Caudate nucleus (tissue), 63 donors: ENCODE measurements at places on chromosomes 4 and X.

GRCh38 chr4:47368211-47368610 is 95.3 kb downstream of the COMMD8 start:
- DNase-seq, result no peak

DNA sequence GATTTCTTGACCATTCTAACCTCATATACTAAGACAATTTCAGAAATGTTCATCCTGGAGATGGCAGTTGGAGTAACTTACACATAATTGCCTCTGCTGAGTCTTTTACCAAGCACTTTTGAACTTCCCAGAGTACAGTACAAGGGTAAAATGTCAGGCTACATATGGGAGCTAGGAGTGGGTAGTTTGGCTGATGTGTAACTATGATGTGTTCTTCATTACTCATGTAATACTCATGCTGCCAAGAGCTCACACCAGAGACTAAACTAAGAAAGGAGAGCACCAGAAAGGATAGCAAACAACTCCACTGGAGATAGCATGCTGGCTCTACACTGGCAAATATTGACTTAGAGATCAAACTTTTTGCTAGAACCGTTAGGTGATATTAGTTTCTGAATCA is 194.0 kb downstream of the PDGFRA start:
- no peak for DNase-seq

DNA sequence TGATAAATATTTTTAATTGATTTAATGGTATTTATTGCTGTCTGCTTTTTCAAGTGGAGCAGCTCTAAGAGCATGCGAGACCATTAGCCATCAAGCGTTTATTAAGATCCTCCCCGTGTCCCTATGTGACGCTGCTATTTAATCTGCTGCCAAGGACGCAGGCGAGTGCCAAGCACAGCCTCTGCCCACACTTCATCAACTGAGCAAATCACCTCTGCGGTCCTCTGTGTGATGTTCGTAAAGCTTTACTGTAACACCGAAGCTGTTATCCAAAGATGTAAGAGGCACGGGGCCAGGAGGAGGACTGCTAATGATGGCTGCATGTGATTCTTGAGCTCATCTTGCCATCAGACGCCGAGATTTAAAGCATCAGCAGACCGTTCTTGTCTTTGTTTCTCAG is 79.5 kb downstream of the STOX2 start:
- no peak for DNase-seq

DNA sequence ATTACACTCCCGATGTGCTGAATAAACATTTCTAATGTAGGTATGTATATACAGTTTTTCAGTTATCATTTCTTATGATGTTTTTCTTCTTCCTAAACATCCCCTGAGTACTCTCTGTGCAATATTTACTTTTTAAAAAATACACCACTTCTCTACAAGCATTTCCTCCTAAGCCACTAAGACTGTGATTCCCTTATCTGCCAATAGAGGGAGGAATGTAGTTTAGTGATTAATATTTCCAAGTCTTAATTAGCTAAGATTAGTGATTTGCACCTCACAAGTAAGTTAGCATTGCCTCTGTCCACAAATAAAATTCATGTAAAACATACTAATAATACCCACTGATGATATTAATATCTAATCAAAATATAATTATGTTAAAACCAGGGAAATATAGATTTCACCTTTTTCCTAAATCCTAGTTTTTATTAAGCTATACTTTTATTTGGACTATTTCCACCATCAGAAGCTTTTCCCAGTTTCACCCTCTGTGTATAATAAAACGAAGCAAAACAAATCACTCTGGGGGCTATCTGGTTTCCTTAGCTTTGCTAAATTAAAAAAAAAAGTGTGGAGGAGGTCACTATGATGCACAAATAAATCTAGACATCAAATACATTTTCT is 909.1 kb downstream of the FAT4 start:
- no peak for DNase-seq

- DNase-seq, result no peak
These were observed 85.8 kb downstream of the CXXC4 start for GRCh38 chr4:104408878-104409277.

DNA sequence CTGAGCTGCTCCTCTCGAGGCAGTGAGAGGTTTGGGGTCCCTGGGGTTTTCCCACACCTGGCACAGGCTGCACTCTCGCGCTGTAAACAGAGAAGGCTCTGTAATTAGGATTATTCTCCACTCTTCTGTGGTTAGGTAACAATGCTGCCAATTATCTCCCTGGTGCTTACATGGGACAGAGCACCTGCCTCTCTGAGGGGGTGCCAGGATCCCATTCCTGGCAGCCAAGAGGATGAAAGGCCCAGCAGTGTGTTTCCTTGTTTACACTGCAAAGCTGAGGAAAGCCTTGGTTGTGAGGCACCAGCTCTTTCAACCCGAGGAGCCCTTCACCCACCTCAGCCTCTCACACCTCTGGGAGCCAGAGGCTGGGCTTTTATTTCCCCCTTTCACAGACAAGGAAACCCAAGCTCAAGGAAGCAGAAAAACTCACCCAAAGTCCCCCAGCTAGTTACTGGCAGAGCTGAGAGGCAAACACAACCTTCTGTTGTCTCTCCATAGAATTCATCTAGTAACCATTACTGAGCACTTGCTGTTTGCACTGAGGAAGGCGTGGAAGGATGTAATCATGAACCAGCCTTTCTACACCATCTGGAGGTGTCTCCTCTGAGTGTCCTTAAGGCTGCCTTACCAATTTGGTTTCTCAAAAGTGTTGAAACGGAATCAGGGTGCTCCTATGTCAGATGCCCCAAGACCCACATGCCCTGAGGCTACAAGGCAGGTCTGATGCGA is 39.7 kb upstream of the PROM1 start:
- no peak for DNase-seq

- no peak for DNase-seq
These were observed 1632.9 kb upstream of the TENM3 start for GRCh38 chr4:180610324-180610723.

GRCh38 chr4:47668256-47668655 is 169.6 kb downstream of the CORIN start:
- DNase-seq, result no peak

DNA sequence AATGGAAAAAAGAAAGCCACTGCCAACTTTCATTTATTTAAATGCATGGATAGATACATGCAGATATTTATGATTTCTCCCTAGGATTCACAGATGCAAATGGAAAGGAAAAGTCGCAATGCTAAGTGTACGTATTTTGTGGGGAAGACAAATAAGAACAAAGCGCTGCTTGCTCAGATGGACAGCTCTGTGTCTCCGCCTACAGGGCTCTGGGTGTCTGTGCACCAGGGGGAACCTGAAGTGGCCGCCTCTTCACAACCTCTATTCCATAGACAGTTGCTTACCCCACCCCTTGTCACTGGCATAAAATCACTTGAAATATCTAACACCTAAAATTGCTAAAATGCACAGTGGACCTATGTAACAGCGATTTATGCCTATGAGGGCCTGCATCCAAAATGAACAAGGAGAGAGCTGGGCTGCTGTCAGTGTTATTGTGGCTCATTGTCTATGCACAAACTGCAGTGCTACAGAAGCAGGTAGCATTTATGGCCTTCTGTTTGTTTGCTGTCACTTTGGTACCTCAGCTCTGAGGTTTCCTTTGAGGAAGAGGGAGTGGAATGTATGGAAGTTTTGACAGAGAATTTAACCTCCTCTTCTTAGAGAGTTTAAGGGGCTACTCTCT is 58.6 kb upstream of the PAGE1 start:
- DNase-seq, result no peak

- no peak for DNase-seq
These were observed 58.2 kb upstream of the RBM47 start for GRCh38 chr4:40687676-40688389.

- DNase-seq, result no peak
These were observed 887 bp upstream of the IL1RAPL2 start for GRCh38 chrX:104564921-104565703.

DNA sequence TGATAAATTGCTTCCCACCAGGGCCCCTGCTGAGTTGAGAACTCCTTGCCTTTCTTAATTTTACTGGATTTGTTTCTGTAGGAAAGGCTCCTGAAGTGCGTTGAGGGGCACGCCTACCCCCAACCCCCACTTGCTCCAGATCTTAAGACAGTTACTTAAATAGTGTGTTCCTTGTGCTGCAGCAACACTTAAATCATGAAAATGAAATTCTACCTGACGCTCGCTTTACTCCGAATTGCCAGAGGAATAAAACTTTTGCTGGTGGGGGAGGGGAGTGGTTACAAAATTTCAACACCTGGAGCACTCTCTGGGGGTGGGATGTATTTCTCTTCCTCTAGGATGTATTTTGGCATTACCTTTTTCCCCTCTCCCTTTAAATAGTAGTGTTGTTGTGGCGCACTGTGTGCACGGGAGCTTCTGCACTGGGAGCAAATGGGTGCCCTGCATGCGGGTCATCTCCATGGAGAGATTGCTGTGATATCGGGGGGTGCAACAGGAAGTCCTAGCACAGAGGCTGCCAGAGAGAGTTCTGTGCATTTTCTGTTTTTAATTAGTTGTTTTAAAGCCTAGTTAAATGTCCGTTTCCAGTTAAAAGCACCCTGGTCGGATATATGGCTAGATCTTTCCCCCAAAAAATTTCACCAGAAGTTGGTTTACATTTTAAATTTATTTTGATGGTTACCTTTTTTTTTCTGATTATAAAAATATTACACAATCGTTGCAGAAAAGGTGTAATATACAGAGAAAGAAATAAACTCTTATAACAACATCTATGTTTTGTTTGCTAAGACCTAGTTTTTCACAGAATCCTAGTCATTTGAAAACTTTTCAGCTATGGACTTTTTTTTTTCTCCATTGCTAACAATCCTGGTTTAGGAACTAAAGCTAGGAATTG is 207.7 kb downstream of the SOWAHB start:
- no peak for DNase-seq

- DNase-seq, result no peak
These were observed 154.6 kb upstream of the MAGEB2 start for GRCh38 chrX:30060718-30061117.

DNA sequence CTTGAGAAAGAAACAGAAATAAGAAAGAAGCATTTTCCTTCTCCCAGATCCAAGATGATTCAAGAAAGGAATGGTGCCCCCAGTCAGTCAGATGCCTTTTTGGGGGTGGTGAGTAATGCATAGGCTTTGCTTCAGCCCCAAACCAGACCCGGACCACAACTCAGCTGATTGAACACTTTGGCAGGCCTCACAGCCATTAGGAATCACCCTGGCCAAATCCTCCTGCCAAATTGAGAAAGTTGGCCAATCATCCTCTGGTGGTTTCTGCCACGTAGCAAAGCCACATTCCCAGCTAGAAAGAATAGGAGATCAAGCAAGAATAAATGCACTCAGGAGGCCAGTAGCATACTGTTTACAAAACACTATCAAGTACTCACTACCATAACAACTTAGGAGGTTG is 33.7 kb downstream of the FRMD7 start:
- DNase-seq, result no peak

DNA sequence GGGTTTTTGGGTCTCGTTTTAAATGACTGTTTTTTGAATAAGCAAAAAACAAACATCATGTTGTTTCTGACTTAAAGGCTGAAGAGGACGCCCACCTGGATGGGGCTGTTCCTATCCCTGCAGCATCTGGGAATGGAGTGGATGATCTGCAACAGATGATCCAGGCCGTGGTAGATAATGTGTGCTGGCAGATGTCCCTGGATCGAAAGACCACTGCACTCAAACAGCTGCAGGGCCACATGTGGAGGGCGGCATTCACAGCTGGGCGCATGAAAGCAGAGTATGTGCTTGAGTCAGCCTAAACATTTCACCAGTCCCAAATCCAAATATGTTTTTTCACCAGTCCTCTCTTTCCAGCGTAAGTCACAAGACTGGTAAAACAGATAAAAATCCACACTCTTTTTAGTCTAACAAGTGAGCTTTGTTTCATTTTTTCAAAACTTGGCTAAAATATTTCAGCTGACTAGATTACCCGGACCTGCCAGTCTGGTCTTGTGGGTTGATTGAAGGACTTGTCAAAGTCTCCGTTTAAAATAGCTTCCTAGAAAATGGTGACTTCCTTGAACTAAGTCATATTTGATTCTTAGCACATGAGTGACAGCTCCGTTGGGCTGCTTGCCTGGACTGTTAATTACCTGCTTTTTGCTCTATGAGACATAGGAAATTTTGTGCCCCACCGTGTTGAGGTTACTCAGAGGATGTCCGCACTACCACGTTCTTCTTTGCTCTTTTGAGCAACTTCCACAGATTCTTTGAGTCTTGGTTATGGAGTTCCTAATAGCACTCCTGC is 20.8 kb downstream of the ENOPH1 start:
- DNase-seq, result no peak

DNA sequence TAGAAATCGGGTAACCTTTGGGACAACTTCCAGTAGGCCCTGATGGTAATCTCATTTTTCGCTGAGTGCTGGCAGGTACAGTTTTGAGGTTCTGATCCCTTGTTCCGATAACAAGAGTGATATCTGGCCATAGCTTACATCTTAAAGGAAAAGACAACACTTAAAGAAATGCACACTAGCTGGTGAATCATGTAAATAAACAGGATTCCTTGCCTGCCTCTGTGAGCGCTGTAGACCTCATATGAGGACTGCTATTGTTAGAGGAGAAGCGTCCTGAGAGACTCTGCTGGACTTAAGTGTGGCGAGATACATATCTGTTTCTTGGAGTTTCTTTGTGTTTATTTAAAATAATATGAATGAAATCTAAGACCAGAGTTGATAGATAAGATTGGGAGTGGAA is 149.3 kb upstream of the SLC4A4 start:
- no peak for DNase-seq

DNA sequence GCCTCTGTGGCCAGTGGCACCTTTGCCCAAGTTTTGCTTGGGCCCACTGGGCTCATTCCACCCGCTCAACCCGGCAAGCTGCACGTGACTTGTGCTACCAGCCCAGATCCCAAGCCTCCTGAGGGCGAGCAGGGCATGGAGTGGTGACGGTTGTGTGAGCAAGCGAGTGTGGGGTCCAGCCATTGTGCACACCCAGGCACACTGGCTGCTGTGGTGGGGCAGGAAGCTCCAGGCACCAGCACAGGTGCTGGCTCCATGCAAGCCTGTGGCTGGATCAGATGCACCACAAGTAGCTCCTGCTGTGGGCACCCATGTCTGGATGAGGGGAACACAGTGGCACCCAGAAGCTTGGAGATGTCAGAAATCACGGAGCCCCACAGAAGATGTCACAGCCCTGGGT is 557.0 kb upstream of the GNPDA2 start:
- no peak for DNase-seq

DNA sequence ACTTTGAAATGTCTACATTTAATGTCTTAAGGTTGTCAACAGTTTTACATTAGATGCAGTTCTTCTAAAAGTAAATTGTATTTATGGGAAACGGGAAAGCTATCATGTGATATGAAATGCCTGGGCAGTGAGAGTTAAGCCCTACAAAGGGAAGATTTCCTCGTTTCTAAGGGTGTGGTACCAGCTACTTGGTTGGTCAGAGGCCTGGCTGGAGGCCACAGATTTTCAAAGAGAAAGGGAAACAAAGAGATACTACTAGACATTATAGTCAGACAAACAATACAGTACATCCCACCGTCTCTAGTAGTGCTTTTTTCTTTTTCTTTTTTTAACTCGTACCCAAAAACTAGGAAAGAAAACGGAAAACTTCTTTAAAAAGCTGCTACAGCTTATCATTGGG is 467.8 kb downstream of the PCDH7 start:
- DNase-seq, result no peak

GRCh38 chr4:173934933-173935620 is 348.4 kb downstream of the FBXO8 start:
- DNase-seq, result no peak

- DNase-seq, result no peak
These were observed 40.0 kb downstream of the PROM1 start for GRCh38 chr4:16043642-16044498.
